ENCODE measurements at places on chromosomes 3 and 15.

- no peak for DNase-seq
These were observed 29.6 kb downstream of the DUT start for GRCh38 chr15:48360841-48361240.

- DNase-seq, result no peak
These were observed 323.6 kb downstream of the GABRB3 start for GRCh38 chr15:26449291-26449690.

DNA sequence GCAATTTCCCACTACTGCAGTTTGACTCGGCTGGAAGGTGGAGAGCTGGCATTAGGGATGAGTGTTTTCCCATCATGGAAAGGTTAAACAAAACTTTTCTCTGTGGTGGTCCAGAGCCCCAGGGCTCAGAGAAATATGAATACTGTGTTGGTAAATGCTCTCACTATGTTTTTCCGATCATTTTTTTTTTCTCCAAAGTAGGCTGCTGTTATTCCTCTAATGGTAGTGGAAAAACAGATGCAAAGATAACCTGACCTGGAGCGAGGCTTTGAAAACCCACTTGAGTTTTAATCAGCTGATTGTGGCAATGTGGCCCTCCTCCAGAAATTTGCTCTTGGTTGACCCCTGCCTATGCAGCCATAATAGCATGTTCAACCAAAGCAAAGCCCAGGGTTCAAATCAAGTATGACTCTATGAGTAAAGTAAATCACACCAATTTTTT lies 320.8 kb upstream of the CTNNB1 start:
- DNase-seq, result no peak

GRCh38 chr3:101932326-101933068 lies 83.2 kb downstream of the NFKBIZ start:
- DNase-seq, result no peak

DNA sequence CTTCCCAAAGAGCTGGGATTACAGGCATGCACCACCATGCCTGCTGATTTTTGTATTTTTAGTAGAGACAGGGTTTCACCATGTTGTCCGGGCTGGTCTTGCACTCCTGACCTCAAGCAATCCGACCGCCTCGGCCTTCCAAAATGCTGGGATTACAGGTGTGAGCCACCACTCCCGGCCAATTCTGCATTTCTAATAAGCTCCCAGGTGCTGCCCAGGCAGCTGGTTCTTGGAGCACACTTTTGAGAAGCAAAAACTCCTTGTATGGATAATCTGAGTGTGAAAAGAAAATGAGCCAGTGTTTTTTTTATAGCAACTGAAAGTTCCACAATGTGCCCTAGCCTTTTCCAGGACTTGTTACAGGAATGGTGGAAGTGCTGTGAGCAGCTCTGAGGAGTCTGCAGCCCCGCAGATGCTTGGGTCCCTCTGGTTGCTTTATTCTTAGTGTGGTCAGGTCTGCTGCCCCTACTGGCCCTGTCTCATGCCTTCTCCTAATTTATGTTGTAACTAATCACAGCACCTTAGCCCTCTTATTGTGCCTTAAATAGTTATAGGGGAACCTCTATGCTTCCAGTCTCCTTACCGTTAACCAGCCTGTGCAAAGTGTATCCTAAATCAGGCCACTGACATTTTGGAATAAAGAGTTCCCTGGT lies 13.5 kb upstream of the KCNAB1 start:
- DNase-seq, result no peak

GRCh38 chr3:38618343-38618742 lies 31.1 kb downstream of the SCN5A start:
- DNase-seq, result no peak

Measured in CD4-positive, alpha-beta T cell treated with Interferon alpha-2 for 1 hour (primary cell).